ENCODE measurements at places on chromosomes 3 and 15. TPM values are rescaled to one million over a fixed set of nuclear protein-coding genes. Genes with fewer than 3 reads are reported as not detected.
A peak's percentile ranks its signal among the peaks of the same experiment; 100 is the strongest.

The RSL24D1 gene
- total RNA-seq, result 13.5 TPM

- H3K27me3 ChIP-seq, result no peaks in the 10 kb centered on the region
- no peak overlapping the region for H3K27ac ChIP-seq
- H3K4me3 ChIP-seq, result no peak overlapping the region
- peaks cover 20% of the 10 kb centered on the region for H3K4me1 ChIP-seq
- peak; percentile 31 for DNase-seq
- H3K36me3 ChIP-seq, result no peaks in the 10 kb centered on the region
These were observed 49.4 kb downstream of the MYZAP start for GRCh38 chr15:57640930-57641682.

- no peak overlapping the region for H3K27ac ChIP-seq
- H3K4me1 ChIP-seq, result no peaks in the 10 kb centered on the region
- no peak for DNase-seq
- H3K27me3 ChIP-seq, result no peaks in the 10 kb centered on the region
- no peak overlapping the region for H3K4me3 ChIP-seq
These were observed 121.2 kb upstream of the HES1 start for GRCh38 chr3:194014756-194015155.

DNA sequence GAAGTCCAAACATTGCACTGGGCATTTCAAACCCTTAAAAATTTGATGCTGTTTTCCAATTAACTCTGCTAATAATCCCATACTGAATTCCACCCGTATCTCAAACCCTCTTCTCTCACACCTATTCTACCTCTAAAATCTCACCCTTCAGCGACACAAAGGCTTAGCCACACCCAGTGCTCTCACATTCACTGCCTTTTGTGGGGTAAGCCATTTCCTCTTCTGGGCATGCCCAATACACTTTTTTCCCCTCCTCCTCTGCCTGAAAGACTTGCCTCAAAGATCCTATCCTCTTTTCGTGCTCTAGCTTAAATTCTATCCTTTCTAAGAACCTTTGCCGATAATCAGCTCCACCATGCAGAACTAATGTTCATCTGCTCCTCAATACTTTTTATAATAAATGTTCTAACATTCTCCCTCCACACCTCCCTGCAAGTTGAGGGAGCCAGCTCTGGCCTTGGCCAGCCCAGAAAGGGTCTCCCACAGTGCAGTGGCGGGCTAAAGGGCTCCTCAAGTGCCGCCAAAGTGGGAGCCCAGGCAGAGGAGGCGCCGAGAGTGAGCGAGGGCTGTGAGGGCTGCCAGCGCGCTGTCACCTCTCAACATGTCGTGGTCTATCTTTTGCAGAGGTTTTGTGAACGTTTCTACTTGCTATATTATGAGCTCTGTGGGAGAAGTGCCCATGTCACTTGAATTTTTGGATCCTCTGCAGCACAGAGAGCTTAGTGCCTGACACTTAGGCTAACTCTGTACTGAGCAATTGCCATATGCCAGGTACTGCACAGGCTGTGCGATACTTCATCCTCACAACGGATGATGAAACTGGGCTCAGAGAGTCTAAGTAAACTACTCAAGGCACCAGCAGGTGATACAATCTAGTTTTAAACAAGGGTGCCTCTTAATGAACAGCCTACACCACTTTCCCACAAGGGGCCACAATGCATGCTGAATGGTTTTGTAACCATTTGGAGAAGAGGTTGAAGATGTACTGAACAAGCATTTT, 53.6 kb upstream of the BCL6 start:
- H3K27me3 ChIP-seq, result no peaks in the 10 kb centered on the region
- no peak overlapping the region for H3K27ac ChIP-seq
- peaks cover 26% of the 10 kb centered on the region for H3K4me1 ChIP-seq
- no peak overlapping the region for H3K4me3 ChIP-seq
- no peak for DNase-seq

- H3K27me3 ChIP-seq, result no peaks in the 10 kb centered on the region
- H3K36me3 ChIP-seq, result no peaks in the 10 kb centered on the region
- peak; percentile 56 for DNase-seq
- peak overlapping the region; percentile 97 for H3K27ac ChIP-seq
- H3K4me1 ChIP-seq, result peaks cover 37% of the 10 kb centered on the region
These were observed 66.2 kb downstream of the KLF13 start for GRCh38 chr15:31392761-31393401.

DNA sequence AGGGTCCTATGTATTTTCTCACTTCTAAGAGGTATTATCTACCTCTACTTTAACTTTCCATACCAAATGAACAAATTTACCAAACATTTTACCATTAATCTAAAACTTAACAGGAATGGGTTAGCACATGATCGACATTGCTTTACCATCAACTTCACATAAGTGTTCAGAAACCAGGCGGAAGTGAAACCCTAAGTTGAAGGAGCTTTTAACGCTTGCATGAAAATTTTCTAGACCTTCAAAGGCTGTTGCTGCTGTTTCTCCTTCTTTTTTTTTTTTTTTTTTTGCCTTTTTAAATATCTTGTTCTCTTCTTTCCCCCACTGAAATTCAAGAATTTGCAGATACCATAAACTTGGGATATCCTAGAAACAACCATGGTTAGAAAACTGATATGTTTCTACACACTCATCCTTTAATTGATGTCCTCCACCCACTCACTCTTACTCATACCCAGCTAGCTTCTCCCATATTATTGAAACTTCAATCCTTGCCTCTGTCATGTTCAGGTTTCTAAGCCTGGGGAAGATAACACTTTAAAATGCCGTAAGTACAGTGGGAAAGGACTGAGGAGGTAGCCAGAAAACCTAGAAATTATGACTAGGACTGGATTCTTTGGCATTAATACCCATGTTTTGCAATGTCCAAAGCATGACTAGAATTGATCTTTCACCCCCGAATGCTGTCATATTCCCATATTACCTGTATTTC, 24.7 kb downstream of the MYO5A start:
- no peaks in the 10 kb centered on the region for H3K4me1 ChIP-seq
- no peak overlapping the region for H3K4me3 ChIP-seq
- no peaks in the 10 kb centered on the region for H3K36me3 ChIP-seq
- no peak overlapping the region for H3K27ac ChIP-seq
- no peak for DNase-seq
- H3K27me3 ChIP-seq, result no peaks in the 10 kb centered on the region

The ANKDD1A gene
- total RNA-seq, result 18.8 TPM

The ROPN1B gene
- total RNA-seq, result 0.52 TPM

- H3K4me3 ChIP-seq, result no peak overlapping the region
- DNase-seq, result peak; percentile 98
- no peaks in the 10 kb centered on the region for H3K36me3 ChIP-seq
- peak overlapping the region; percentile 87 for H3K27ac ChIP-seq
- H3K27me3 ChIP-seq, result no peaks in the 10 kb centered on the region
These were observed 41.2 kb downstream of the CCDC12 start for GRCh38 chr3:46935168-46935858.

DNA sequence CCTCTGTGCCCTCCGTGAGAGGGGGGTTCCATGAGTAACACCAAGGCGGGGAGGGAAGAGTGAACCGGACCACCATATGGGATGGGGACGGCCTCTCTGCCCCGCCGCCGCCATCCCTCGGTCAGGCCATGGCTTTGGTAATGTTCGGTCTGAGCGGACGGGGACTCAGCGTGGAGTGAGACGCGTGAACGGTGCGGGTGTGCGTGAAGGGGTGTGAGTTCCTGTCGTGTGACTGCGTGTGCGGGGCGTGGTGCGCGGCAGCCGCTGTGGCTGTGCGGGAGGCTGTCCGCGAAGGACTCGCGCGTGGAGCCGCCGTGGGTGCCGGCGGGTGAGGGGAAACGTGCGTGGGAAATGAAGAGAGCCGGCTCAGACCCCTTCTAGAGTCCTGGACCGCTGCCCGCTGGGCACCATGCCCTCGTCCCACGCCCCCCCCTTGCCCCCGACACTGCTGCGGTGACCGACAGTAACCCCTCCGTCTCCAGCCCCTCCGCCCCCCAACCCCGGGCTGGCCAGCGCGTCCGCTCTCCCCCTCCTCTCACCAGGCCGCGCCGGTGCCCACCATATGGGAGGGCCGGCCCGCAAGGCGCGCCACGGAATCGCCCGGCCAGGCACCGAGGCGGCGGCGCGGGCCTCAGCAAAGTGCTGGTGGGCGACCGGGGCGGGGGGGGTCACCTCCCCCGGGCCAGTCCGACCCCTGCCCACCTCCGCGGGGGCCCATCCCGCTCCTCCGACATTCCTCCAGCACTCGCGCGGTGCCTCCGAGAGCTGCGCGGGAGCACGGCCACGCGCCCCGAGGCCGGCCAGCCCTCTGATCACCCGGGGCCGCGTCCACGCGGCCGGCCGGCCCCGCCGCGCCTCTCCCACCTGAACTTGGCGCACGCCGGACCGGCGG, 589 bp downstream of the KLF15 start:
- no peaks in the 10 kb centered on the region for H3K27me3 ChIP-seq
- H3K36me3 ChIP-seq, result peaks cover 1% of the 10 kb centered on the region
- peak overlapping the region; percentile 98 for H3K27ac ChIP-seq
- H3K4me1 ChIP-seq, result peaks cover 53% of the 10 kb centered on the region

DNA sequence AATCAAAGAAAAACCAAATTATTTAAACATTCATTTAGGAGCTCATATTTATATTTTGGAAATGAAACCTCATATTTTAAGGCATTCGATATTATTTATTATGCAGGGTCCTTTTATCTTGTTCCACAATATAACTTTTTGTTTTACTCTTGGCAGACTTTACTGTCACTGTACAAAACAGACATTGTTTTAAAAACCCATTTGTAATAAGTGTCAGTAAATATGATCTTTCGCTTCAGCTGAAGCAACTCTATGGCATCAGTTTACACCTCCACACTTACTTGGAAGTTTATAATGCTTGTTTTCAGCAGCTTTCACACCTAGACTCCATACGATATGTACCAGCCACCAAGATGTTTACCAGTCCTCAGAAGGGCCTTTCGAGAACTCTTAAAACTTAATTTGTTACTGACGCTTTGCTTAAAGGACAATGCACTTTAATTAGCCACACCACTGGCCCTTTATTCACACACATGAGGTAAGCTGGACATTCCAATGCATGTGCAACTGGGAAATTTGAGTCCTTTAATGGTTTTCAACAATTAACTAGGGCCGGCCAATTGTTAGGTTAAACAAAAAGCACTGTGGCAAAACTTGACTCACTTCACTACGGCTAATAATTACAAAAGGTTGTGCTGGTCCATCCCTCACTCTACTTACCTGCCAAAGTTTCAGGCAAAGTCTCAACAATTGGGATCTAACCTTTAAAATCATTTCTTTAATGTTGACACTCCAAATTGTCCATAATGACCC, 16.7 kb downstream of the WWTR1 start:
- H3K27ac ChIP-seq, result peak overlapping the region; percentile 48
- H3K36me3 ChIP-seq, result no peaks in the 10 kb centered on the region
- DNase-seq, result no peak
- no peaks in the 10 kb centered on the region for H3K27me3 ChIP-seq

DNA sequence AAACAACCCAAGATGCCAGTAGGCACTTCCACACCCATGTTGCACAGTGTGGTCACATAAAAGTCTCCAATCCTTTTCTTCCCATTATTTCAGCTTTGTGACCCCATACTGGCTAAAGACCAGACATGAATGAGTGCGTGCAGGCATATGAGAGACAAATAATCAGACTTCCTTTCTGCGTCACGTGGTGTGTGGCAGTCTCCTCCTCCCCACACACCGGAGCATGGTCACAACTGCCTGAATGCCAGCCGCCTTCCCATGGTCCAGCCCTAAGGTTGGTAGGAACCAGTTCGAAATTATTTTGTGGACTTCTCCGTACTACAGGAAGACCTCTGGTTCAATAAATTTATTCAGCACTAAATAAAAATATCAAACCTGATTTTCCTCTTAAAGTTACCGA, 65.5 kb downstream of the VGLL4 start:
- no peaks in the 10 kb centered on the region for H3K36me3 ChIP-seq
- no peak for DNase-seq
- no peak overlapping the region for H3K27ac ChIP-seq
- H3K27me3 ChIP-seq, result no peaks in the 10 kb centered on the region
- H3K4me3 ChIP-seq, result no peak overlapping the region

GRCh38 chr15:40314723-40315276, 7.1 kb upstream of the PLCB2 start:
- no peak overlapping the region for H3K27ac ChIP-seq
- no peaks in the 10 kb centered on the region for H3K27me3 ChIP-seq
- H3K4me1 ChIP-seq, result peaks cover 23% of the 10 kb centered on the region
- DNase-seq, result no peak
- no peaks in the 10 kb centered on the region for H3K36me3 ChIP-seq

DNA sequence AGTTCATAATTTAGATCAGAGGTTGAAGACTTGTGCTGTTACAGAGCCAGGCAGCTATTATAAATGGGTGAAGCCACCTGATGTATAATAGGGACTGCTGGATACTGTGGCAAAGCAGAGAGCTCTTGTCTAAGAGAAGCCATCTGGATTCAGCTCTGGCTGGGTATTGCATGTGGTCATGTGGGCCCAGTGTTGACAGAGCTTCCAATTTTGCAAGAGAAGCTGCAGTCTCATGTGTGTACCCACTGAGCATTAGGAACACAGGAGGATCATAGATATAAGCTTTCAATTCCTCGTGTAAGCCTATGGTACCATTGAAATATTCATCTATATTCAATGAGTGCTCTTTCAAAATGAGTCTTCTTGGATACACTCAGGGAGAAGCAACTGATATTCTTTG, 303.9 kb upstream of the SLCO3A1 start:
- no peaks in the 10 kb centered on the region for H3K36me3 ChIP-seq
- no peak overlapping the region for H3K4me3 ChIP-seq
- H3K27me3 ChIP-seq, result no peaks in the 10 kb centered on the region
- DNase-seq, result no peak
- H3K27ac ChIP-seq, result no peak overlapping the region
- no peaks in the 10 kb centered on the region for H3K4me1 ChIP-seq

The CFAP100 gene
- not detected for total RNA-seq

DNA sequence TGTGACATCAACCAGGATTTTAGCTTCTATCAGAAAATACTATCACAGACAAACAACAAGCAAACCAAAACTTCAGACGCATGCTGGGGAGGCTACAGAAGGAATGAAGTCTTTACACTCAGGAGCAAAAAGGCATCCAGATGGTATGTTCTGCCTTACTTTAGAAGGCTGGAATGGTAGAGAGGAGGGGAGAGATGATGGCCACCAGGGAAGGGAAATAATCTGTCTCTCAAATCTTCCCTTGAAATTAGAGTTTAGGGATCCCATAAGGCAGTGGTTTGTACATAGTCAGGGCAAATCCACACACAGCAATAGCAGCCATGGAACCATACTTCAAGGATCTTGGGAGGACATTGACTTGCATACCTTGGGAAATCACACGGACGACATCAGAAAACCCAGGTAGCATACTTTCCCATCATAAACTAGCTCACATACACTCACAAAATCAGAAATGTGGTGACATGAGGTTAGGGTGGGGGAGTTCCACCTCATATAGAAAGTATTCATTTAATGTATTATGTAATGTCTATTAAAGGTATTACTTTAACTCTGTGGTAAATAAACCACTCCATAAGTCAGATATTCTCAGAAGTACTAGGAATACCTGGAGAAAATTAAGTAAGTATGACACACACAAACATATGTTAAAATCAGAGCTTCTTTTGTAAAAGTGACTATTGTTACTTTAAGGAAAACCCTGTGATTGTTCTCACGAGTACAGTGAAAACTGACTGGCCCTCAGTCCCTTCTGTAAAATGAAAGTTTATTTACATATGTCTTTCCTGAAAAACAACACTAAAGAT, 9.4 kb downstream of the BTLA start:
- no peaks in the 10 kb centered on the region for H3K27me3 ChIP-seq
- H3K36me3 ChIP-seq, result no peaks in the 10 kb centered on the region
- no peak overlapping the region for H3K4me3 ChIP-seq

GRCh38 chr3:81962396-81962795, 201.0 kb upstream of the GBE1 start:
- H3K27ac ChIP-seq, result no peak overlapping the region
- no peaks in the 10 kb centered on the region for H3K4me1 ChIP-seq
- no peaks in the 10 kb centered on the region for H3K27me3 ChIP-seq
- no peaks in the 10 kb centered on the region for H3K36me3 ChIP-seq
- DNase-seq, result no peak

All from body of pancreas (tissue), 4 donors.